NCI-H69 (cell line): ENCODE measurements at places on chromosomes 12 and 14.

DNA sequence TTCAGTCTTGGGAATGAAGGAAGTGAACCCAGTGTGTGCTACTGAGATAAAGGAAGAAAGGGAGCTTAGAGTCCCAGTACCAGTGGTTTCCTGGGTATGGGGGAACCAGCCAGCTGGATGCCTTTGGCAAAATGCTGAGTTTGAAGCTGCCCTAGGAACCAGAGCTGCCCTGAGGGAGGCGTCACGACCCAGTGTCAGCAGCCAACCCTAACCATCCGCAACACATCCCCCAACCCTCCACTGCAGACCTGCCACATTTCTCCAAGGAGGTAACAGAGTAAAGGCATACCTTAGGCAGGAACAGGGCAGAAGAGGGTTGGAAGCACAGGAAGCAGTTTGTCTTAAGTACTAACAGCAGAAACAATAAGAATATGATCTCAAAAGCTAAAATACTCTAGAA lies 28.6 kb downstream of the PRDM4 start:
- no peak for DNase-seq

DNA sequence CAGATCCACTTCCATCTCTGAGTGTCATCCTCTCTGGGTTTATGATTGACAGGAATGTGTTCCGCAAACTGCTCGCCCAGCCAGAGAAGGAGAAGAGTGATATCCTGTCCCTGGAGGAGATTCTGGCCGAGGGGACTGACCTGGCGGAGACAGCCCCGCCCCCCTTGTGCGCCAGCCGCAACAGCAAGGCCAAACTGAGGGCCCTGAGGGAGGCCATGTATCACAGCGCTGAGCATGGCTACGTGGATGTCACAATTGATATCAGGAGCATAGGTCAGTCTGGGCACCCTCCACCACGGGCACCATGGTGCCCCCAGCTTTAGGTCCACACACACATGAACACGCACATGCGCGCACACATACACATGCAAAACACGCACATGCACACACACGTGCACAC lies 67.5 kb upstream of the PWP1 start:
- no peak for DNase-seq

DNA sequence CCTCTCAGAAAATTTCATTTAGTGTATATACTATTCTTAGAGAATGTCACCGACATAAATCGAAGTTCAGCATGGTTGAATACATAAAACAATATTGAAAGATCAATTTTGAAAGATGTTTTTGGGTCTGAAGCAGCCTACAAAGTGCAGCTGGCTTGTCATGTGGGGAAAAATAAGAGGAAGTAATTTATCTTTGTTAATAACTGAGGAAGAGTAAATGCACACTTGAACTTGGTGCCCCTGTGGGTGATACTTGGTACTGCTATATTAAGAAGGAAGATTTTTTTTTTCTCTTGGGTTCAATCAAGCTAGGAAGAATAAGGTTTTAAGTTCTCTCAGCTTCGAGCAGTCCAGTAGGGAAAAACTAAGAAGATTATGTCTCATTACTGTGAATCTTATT lies 661.3 kb downstream of the RPL10L start:
- DNase-seq, result peak; percentile 29

- DNase-seq, result no peak
Measured at GRCh38 chr14:72709916-72710611, 183.8 kb downstream of the DPF3 start.

DNA sequence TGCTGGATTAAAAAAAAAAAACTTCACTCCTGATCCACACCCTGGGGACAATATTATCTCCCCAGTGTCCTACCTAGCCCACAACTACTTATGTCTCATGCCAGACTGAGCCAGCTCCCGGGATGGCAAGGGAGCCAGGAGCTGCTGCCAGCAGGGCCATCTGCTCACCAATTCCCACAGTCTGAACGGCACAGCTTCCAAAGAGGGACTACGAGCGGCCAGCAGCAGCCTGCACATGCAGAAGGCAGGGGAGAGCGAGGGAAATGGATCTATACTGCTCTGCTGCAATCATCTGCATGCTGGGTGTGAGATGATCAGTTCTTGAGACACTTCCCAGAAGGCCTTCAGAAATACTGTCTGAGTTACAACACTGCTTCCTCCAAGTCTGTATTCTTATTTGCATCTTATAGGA lies 11.1 kb downstream of the SSH1 start:
- DNase-seq, result peak; percentile 90

DNA sequence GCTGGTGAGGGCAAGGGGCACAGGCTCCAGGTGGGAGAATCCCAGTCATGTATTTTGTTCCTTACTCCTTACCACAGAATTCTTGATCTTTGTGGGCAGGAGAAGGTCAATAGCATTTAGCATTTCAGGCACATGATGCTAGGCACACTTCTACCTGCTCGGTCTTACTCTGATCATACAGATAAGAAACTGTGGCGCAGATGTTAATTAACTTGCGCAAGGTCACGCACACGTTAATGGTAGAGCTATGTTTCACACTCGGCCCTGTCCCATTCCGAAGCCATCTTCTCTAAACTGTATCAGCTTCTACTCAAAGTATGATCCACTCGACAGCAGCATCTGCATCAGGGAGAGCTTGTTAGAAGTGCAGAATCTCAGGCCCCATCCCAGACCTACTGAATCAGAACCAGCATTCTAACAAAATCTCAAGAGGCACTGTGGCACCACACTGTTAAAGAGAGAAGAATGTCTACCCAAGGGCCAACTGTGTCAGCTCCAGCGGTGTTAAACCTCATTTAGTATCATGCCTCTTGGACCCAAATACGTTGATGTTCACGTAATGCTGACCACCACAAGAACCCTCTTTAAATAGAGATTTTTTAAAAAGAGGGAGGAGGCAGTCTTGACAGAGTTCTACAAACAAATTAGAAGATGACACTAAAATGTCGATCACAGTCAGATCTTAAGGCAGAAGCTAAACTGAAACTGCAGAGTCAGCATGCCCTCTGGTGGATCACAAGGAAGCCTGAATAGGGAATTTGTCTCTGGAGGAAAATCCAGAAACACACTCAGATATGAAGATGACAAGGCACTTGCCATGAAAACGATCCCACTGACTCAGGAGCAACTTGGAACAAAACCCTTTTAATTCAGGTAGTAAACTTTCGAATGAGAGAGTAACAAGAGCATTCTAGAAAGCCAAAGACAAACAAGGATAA lies 7.3 kb downstream of the STXBP6 start:
- peak; percentile 63 for DNase-seq

- peak; percentile 83 for DNase-seq
Measured at GRCh38 chr12:124771462-124772288, 92.0 kb downstream of the SCARB1 start.

DNA sequence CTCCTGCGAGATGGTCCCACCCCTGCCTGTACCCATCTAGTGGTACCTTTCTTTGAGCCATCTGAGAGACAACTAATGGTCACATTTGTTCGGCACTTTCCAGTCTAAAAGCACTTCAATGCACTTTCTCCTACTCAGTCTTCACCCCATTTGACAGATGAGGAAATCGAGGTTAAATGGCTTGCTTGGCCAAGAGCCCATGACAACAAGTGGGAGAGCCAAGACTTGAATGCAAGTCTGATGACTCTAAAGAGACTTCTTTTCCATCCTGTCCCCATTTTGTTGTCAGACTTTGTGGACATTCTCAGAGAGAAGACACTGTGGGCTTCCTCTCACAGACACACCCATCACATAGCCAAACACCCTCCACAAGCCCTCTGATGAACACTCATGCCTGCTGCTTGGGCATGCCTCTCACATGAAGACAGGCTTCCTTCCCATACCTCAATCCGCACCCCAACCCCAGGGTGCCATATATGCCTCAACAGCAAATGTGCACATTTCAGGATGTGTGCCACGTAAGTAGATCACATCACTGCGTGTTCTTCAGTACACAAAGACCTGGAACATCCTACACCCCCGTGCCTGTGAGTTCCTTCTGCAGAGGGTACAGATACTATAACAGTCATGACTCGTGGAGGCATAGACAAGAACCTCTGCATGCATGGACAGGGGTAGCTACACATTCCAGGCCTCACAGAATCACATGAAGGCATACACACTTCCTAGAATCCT lies 805 bp downstream of the MYH7 start:
- no peak for DNase-seq

DNA sequence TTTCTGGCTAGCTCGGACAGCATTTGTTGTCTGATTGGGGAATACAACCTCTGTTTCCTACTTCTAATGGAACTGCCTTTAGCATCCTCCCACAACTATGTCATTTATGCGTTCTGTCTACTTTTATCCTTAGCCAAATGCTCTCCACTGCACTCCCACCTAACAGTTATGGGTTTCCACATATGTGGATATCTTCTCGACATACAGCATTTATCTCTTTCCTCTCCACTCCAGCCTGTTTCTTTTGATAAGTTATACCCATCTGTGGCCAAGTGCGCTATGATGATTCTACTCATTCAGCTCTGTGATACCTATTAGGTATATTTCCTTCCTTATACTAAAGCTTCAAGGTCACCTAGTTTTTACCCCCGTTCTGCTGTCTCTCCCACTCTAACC lies 122.2 kb upstream of the NAP1L1 start:
- DNase-seq, result no peak

GRCh38 chr12:47882781-47883546 lies 21.8 kb downstream of the VDR start:
- DNase-seq, result peak; percentile 78

DNA sequence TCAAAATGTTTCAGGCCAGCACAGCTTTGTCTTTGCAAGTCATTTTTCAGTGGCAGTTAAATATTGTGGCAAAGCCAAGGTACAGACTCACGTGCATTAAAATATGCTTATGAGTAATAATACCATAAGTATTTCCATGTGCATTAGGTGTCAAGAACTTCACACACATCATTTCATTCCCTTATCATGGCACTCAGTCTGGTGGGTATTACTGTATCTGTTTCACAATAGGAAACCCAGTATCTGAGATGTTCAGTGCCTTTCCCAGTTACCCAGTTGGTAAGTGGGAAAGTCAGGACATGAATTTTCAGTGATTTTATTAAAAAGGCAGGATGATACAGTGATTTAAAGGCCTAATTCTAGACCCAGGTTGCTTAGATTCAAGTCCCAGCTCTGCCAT lies 52.9 kb downstream of the IFNG start:
- no peak for DNase-seq

DNA sequence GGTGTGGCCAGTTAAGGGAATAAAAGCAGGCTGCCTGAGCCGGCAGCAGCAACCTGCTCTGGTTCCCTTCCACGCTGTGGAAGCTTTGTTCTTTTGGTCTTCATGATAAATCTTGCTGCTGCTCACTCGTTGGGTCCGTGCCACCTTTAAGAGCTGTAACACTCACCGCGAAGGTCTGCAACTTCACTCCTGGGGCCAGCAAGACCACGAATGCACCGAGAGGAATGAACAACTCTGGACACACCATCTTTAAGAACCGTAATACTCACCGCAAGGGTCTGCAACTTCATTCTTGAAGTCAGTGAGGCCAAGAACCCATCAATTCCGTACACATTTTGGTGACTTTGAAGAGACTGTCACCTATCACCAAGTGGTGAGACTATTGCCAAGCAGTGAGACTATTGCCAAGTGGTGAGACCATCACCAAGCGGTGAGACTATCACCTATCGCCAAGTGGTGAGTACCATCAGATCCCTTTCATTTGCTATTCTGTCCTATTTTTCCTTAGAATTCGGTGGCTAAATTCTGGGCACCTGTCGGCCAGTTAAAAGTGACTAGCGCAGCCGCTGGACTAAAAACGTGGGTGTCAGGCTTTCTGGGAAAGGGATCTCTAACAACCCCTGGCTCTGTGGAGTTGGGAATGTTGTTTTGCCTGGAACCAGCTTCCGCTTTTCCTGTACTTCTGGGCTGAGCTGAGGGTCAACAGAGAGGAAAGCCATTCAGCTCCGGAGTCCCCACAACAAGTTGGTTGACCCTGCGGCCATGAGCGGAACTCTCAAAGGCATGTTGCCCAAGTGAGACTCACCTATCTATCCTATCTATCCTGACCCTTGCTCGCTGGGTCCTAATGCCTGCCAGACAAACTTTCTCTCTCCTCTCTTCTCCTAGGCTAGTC lies at the start of gene DHRS2:
TSS of gene DHRS2 (plus strand) at position 48 of the 895 bp plus-strand sequence. CDS start 2,501 bp downstream, outside the sequence.
- DNase-seq, result peak; percentile 11

GRCh38 chr12:24152270-24152669 lies 202.8 kb upstream of the SOX5 start:
- no peak for DNase-seq

GRCh38 chr12:55067701-55068100 lies 47.9 kb downstream of the NEUROD4 start:
- DNase-seq, result peak; percentile 91

DNA sequence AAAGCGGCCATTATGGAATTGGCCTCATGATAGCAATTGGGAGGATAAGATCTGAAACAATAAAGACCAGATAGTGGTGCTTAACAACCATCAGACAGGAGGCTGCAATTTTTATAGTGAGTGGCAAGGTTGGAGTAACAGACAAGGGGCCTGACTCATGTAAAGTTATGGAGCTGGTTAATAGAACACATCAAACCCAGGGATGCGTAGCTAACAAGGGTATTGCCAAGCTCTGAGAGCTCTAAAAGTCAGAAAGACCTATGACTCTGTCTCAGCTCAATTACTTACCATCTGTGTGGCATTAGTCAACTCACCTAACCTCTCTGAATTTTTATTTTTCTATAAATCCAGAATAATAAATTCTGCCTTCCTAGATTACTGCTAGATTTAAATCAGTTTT lies 1731.5 kb upstream of the FLRT2 start:
- DNase-seq, result no peak

- DNase-seq, result no peak
Measured at GRCh38 chr12:86530996-86531655, 274.9 kb upstream of the MGAT4C start.

DNA sequence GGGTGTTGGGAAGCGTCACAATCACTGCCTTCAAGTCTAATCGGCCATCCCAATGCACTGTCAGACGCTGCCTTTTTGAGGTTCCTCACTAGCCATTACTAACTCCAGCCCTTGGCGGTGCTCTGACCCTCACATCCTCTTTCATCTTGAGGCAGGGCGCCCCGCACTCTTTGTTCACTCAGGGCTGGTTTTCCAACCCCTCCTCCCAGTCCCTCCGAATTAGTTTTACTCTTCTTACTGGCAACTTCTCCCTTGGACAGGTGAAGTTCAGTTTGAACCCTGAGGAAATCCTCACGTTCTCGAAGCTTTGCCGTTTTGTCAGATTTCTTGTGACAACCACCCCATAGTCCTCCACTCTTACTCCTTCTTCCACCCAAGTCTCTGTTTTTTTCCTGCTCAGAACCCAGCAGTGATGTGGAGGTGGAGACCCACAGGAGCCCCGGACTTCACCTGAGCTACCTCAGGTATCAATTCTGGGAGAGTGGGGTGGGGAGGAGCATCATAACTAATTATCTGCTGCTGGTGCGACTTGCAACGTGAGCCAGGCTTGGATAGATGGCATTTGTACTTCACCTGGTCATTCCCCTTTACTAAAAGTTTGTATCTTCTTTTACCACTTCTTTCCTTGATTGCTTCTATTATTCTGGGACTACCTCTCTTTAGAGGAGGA lies 757 bp downstream of the ZC3H10 start:
- DNase-seq, result peak; percentile 46

- no peak for DNase-seq
Measured at GRCh38 chr12:132783917-132784531, 22.4 kb upstream of the ANKLE2 start.

GRCh38 chr14:62206456-62206855 lies 444.2 kb downstream of the SNAPC1 start:
- DNase-seq, result no peak
